Ascending aorta (tissue), 2 donors: ENCODE measurements at places on chromosomes 16 and 17.

DNA sequence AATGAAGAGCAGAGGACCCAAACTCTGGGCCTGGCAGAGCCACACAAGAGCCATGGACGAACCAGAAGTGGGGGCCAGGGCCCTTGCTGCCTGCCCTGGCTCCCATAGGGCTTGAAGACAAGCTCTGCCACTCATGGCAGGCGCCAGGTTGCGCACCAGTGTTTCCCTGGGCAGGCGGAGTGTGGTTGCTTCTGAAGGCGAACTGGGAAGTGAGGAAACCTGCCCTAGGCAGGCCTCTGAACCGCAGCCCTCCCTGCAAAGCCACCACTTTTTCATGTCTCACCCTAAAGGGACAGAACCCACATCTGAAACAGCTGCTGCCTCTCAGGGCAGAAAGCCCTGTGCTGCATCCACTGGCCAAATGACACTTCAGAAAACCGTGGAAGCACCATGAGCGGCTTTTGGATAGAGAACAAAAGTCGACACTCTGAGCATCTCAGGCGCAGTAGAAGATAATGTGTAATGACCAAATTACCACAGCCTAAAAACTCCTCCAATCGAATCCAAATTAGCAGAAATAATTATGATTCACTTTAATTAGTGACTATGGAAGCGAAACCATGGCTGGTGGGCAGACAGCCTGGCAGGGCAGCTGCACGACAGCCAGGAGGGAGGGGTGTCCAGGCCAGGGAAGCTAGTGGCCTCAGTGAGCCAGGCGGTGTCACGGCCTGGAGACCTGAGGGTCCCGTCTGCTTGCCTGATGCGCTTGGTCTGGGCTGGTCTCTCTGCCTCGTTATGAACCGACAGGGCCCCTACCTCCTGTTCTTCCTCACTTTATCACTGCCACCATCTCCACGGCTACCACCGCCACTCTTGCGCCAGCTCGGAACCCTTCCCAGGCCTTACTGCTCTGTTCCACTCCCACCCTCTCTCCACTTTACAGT, 59.1 kb downstream of the PRMT7 start:
- no peak for DNase-seq

DNA sequence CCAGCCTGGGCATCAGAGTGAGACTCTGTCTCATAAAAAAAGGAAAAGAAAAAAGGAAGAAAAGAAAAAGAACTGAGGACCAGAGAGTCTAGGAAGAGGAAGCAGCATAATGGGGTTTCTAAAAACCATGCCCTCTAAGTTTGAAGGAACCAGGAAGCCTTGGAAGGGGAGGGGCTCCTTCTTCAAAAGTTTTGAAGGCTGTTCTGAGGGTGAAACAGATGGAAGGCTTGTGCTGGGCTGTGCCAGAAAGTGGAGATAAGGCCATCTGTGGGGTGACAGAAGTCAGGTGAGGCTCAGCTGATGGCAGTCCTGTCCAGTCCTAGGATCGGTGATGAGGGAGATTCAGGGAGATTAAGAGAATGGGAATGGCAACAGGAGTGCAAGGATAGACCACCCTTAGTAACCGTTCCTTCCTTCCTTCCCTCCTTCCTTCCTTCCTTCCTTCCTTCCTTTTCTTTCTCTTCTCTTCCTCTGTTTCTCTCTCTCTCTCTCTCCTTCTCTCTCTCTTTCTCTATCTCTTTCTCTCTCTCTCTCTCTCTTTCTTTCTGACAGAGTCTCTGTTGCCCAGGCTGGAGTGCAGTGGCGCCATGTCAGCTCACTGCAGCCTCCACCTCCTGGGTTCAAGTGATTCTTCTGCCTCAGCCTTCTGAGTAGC, 182.6 kb downstream of the NTN1 start:
- DNase-seq: no peak

DNA sequence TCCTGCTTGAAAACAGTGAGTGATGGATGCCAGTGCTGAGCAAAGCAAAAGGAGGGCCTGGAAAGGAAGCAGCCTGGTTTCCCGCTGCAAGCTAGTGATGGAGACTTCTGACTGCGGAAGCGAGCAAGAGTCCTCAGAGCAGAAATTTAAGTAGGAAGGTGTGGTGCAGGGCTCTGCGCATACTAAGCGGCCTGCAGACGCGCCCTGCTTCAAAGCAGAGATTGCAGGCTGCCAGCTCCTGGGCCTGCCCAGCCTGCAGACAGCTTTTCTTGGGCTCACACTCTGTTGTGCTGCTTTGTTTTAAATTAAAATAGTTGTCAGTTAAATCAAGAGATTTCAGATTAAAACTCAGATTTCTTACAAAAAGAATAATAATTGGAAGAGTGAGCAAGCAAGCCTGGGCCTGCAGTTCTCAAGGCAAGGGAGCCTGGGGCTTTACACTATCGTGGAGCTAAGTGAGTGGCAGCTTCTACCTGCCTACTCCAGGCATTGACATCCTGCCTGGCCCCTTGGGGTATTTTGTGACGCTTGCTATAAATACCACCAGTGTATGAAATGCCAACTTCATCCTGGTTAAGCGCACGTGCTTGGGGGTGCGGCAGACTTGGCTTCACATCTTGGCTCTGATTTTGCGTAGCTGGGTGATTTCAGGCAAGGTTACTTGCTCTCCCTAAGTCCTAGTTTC, 237.3 kb downstream of the XYLT1 start:
- DNase-seq: no peak

GRCh38 chr17:61409301-61410112, 9.9 kb downstream of the TBX2 start:
- peak; percentile 7 for DNase-seq

DNA sequence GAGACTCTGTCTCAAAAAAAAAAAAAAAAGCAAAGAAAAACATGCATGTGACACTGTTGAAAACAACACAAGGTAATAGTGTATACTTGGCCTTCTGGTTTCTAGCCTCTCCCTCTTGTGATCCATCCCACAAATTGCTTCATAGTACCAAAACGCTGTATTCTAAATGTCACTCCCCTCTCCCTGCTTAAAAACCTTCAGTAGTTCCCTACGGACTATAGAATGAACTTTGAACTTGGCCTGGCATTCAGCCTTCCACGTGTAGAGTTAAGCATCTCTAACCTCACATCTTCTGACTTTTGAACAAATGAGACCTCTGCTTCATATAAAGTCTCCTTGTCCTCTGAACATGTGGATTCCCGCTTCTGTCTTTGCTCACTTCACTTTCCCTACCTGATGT, 5.1 kb downstream of the ZNF821 start:
- no peak for DNase-seq

- DNase-seq: no peak
These were observed 3.9 kb downstream of the GAN start for GRCh38 chr16:81318711-81319110.

DNA sequence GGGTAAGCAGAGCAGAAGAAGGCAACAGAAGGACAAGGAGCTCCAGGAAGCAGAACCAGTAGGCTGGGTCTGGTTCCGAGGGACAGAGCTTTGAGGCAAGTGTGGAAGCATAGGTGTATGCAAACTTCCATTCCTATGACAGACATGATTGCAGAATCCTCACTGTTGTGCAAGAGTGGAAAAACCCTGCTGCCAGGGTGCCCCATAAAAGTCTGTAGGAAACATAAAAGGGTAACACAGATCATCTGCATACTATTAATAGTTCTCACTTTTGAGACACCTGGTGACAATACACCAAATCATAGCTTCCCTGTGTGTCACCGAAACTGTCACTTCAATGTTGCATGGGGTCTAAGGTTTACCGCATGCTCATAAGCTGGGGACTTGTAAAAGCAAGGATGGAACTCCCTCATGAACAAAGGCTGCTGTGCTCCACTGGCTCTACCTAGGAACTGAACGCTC, 39.7 kb downstream of the ARHGAP17 start:
- DNase-seq: peak; percentile 11

GRCh38 chr17:4364622-4365041, 1.8 kb downstream of the UBE2G1 start:
- DNase-seq: no peak

- no peak for DNase-seq
These were observed 9.5 kb downstream of the FOXF1 start for GRCh38 chr16:86519649-86520316.

- no peak for DNase-seq
These were observed 262.4 kb upstream of the CDH8 start for GRCh38 chr16:62298600-62298999.

DNA sequence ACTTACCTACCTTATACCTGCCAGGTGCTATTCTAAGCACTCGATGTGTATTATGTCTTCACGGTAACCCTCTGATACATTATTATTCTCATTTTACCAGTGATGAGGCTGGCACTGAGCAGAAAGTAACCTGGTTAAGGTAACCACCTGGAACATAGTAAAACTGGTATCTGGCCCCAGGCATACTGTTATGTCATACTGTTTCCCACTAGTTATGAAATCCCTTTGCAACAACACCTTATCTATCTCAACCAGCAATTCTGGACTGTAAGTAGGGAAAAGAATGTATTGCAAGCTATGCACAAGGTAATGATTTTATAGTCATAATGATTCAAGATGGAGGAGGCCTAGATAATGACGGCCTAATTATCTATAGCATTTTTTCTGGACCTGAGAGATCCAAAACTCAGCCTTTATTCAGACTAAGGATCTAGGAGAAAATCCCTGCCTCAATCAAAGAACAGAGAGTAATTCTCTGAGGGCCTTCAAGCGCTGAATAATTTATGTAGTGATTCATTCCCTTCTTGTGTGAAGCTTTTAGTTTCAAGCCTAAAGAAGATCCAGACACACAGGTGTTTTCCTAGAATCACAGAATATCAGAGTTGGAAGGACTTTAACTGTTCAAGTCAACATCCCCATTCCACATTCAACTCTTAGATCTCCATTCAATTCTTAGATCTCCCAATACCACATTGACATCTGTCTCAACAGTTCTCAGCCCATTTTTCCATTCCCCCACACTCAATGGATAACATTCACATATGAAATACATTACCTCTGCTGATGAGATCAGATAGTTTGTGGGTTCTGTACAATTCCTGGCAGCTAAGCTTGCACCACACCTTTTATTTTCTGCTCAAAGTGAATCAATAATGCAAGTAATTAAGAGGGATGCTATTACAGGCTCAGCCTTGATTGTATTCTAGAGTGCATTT, 14.9 kb upstream of the MMD start:
- no peak for DNase-seq

DNA sequence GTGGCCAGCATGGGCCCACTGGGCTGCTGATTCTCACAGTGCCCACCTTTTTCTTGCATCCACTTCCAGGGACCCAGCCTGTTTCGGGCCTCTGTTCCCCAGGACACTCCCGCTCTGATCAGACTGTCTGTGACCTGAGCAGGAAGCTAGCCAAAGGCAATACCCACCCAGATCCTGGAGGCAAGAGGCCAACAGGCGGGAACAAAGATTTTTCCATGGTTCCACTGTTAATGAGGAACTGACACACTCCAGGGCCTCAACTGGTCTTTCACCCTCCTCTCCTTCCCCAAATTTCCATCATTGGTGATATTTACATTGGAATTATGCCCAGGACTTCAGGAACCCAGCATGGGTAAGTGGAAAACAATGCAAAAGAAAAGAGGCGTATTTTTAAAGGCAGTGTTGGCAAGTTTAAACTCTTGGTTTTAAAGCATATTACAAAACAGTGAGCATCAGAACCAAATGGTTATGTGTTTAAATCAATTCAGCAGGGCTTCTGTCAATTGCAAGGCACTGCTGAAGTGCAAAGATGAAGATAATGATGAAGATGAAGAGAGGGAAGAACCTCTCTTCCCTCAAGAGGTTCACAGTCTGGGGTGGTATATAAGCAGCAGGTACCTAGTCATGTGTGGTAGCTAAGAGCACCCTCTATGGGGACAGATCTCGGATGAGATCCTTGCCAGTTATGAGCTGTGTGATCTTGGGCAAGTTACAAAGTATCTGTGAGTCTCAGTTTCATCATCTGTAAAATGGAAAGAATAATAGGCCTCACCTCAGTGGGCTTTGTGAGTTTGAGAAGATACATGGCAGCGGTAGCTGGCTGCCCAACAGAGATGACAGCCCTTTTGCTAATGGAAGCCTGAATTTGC, 14.4 kb upstream of the ATP2A3 start:
- no peak for DNase-seq

- no peak for DNase-seq
These were observed 21.0 kb downstream of the SLC7A6OS start for GRCh38 chr16:68289621-68290329.

- DNase-seq: no peak
These were observed 7.6 kb downstream of the NOB1 start for GRCh38 chr16:69747115-69747514.

GRCh38 chr17:12136646-12137045, 116.0 kb downstream of the MAP2K4 start:
- no peak for DNase-seq

- DNase-seq: no peak
These were observed 62.9 kb downstream of the C16orf95 start for GRCh38 chr16:87254296-87254695.

DNA sequence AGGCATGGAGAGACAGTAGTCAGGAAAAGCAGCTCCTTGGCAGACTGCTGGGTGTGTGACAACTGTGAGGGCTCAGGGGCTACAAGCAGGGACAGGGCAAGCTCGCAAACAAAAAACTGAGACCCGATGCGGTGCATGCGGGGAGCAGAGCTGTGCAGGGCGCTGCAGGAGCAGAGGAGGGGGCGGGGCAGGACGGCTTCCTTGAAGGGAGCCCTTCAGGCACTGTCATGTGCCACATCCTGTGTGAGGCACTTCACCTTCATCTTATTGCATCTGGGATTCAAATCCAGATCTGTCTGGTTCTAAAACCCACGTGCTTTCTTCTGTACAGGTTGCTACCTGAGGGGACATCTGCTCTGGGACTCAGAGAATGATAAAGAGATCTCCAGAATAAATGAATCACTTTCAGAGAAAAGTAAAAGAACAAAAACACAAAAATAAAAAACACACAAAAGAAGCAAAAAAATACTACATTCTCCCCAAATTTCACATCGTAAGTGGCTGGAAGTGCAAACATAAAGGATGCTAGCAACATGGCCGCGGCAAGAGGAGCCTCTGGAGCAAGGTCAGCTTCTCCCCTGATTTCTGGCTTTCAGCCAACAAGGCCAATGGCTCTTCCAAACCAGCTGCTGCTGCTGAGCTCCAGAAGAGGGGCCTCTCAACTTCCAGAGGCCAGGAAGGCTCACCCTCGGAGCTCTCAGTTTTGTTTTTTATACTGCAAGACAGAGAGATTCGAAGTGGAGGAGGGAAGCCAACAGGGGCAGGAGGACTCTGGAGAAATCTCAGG, 14.2 kb downstream of the LYRM9 start:
- no peak for DNase-seq

DNA sequence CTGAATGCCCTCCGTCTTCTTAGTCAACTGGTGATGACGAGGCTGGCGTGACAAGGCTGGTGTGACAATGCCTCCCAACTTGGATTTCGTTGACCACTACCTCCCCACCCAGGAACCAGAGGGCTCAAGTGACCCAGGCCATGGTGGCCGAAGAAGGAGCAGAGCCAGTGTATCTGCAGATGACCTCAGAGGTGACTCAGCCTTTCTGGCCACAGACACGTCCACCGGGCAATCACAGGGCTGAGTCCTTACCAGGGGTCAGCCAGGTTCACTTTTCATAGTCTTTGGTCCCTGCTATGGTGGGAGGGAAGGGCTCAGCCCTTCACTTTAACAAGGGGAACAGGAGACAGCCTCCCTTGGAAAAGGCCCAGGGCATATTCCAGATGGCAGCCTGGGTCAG, 116.3 kb downstream of the MAF start:
- DNase-seq: no peak

GRCh38 chr16:56262148-56262547, 70.9 kb downstream of the GNAO1 start:
- no peak for DNase-seq

GRCh38 chr16:11655655-11656054, 12.6 kb upstream of the SNN start:
- DNase-seq: no peak

- DNase-seq: no peak
These were observed 3.0 kb upstream of the SLC6A4 start for GRCh38 chr17:30238387-30239088.

- no peak for DNase-seq
These were observed 113.3 kb downstream of the AATF start for GRCh38 chr17:37062021-37062420.
